ENCODE measurements at places on chromosomes 16 and 17.

- no peak for DNase-seq
Measured at GRCh38 chr17:21194226-21194625, 19.7 kb downstream of the TMEM11 start.

DNA sequence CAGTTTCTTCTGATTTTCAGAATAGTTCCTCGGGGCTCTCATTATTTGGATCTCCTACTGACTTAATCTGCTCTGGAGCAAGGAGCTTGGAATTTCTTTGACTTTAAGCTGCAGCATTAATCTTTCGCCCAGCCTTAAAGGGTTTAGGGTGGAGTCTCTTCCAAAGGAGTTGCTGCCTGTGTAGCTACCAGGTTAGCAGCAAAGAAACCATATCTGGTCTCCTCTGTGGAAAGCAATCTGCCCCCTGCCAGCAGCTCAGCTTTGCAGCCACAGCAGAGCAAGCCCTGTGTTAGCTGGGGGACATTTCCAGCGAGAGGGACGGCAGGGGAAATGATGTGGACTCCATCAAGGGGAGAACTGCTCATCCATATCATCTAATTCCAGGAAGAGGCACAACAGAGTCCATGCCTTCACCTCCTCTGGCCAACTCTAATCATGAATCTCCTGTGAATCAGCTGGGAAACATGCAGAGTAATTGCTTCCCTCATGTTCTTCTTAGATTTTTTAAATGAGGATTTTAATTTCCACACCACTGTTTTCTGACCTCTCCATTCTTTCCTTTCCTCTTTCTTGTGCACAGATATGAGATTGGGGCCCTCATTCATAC, 827.6 kb upstream of the CA10 start:
- DNase-seq: no peak

DNA sequence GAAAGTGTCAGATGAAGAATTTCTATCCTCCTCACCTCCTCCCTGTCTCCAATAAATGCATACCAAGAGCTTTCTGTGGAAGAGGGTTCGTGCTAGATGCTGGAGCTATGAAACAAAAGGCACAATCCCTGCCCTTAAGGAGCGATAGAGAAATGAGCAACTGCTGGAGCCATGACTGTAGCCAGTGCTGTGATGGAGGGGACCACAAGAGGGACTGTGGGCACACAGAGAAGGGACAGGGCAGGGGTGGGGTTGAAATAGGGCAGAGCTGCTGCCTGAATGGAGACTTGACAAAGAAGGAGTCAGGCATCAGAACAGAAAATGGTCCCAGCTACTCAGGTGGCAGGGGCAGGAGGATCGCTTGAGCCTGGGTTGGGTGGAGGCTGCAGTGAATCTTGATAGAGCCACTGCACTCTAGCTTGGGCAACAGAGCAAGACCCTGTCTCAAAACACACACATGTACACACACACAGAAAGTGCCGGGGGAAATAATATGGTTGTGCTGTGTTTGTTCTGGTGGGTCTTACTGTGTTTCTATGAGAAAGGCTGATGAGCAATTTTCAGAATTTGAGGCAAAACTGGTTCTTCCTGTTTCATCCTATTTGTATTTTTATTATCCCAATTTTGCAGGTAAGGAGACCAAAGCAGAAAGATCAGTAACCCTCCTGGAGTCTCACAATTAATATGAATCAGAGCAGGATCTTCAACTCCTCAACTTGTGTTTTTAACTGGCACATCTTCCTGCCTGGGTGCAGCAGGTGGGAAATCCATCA, 16.5 kb downstream of the TMEM98 start:
- DNase-seq: no peak

DNA sequence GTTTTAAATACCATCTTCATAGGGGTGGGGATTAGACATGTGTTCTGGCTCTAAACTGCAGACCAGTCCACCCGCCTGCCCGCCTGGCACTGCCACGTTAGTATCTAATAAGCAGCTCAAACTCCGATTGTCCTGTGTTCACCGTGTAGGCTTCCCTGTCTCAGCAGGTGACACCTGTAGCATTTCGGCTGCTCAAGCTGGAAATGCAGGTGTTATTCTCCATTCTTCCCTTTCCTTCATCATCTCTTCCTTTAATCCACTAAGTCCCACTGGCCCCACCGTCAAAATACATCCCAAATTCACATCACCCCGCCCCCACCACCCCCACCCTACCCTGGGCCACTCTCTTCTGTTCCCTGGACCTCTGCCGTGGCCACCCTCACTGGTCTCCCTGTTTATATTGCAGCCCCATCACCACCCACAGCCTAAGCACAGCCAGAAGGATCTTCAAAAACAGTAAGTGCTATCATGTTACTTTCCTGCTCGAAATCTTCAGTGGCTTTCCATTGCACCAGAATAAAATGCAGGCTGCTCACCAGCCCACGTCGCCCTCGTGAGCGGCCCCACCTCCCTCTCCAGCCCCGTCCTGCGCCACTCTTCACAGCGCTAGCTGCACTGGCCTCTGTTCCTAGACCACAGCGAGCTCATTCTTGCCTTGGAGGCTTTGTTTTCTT, 65.1 kb downstream of the RTN4RL1 start:
- no peak for DNase-seq

DNA sequence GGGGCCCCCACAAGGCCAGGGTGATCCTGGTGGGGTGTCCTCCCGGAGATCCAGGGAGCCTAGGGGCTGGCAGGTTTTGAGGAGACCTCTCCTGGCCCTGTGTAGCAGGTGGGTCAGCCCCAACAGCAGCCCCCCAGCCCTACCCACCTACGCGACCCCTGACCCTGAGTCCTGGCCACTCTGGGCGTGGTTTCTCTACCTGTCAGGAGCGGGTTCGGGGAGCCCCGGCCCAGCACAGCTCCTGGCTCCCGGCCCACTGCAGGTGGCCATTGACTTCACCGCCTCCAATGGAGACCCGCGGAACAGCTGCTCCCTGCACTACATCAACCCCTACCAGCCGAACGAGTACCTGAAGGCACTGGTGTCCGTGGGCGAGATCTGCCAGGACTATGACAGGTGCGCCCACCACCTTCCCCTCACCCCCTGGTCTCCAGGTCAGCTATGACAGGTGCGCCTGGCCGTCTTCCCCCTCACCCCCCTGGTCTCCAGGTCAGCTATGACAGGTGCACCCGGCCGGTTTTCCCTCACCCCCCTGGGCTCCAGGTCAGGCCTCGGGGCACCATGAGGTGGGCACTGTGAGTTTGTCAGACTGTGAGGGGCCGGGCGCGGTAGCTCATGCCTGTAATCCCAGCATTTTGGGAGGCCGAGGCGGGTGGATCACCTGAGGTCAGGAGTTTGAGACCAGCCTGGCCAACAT, 13.0 kb downstream of the CPNE7 start:
- no peak for DNase-seq

DNA sequence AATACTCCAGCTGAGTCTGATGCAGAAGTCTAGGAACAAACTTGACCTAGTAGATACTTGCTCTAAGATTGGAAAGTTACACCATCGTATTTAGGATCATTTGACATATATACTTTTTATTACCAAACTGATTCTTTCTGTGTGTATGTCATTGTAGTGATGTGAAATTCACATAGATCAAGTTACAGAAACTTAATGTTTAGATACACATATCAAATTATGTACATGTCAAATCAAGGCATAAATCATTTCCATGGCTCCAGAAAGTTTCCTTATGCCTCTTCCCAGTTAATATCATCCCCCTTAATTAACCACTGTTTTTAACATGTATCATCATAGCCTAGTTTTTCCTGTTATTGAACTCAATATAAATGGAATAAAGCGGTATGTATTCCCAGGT, 292.0 kb upstream of the CDH11 start:
- DNase-seq: no peak

GRCh38 chr17:45756266-45756991, 27.7 kb upstream of the CRHR1 start:
- no peak for DNase-seq

DNA sequence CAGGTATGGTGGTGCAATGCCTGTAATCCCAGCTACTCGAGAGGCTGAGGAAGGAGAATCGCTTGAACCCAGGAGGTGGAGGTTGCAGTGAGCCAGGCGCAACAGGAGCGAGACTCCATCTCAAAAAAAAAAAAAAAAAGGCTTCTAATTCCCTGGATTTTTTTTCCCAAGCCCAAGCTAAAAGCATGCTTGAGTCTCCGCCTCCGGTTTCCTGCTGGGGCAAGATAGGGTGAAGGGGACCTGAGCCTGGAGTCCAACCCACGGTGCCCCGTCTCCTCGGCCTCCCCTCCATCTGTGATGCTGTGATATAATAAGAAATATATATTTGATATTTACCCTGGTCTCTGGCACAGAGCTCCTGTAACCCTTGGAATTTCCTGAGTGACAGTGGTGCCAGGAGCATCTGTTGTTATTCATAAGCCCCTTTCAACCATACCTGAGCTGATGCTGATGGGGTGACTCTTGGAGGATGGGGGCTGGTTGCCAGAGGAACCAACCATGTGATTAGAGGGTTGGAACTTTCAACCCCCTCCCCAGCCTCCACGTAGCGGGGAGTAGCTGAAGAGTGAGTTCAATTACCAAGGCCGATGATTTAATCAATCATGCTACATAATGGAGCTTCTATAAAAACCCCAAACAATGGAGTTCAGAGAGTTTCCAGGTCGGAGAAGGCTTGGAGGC, 12.8 kb upstream of the TNK1 start:
- DNase-seq: no peak

DNA sequence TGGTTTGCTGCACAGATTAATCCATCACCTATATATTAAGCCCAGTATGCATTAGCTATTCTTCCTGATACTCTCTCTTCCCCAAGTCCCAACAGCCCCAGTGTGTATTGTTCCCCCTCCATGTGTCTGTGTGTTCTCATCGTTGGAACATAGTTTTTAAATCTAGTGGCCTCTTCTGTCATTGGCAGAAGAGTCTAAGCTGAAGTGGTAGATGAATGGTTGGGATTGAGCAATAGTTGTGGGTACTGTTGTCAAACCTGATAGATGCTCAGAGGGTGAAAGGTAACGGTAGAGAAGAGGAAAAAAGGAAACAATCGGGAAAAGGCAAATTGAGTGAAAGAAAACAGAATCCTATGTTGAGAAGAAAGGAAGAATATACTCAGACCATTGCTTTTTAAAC, 29.9 kb downstream of the MAP3K3 start:
- no peak for DNase-seq

GRCh38 chr16:1492923-1493745, at the start of gene TELO2:
TSS of gene TELO2 (plus strand) at chr16:1493360. CDS start at chr16:1494282, 922 bp downstream.
- DNase-seq: peak; percentile 74

DNA sequence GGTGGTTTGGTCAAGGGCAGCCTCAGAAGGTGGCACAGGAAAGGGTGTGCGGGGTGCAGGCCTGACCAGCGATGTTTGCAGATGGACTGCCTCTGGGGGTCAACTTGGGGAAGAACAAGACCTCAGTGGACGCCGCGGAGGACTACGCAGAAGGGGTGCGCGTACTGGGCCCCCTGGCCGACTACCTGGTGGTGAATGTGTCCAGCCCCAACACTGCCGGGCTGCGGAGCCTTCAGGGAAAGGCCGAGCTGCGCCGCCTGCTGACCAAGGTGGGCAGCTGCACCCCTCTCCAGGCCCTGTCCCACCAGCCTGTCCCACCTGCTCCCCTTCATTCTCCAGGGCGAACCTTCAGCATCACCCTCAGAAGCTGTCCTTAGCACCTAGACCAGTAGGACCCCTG, 12.5 kb downstream of the DHODH start:
- DNase-seq: no peak

- DNase-seq: no peak
Measured at GRCh38 chr17:82345151-82345976, 11.8 kb upstream of the SECTM1 start.

Measured in stimulated activated CD8-positive, alpha-beta memory T cell treated with anti-CD3 and anti-CD28 coated beads, Interleukin-4, amount 100 ng/mL, for 1 hour (primary cell).